SW 1271 (cell line): ENCODE measurements at places on chromosomes 13 and 19.
A peak's percentile ranks its signal among the peaks of the same experiment; 100 is the strongest.

DNA sequence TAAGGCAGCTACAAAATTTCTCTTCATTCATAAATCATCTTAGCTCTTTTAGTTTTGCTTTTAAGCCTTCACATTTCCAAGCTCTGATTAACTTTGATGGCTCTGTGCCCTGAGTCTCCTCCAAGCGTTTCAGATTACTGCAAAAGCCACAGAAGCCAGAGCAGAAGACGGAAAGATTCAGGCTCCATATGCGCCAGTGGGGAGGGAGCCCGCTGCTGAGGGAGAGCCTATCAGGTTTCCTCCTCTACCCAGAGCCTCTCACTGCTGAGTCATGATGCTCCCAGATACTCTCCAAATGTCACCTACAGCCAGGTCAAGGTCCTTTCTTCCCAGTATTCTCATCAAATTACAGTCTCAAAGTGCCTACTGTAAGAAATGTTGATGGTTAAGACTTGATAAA, 193.6 kb downstream of the RAP2A start:
- no peak for DNase-seq

- DNase-seq: no peak
These were observed 941 bp downstream of the DUS3L start for GRCh38 chr19:5789886-5790558.

GRCh38 chr19:56372281-56372680, 21.1 kb downstream of the ZNF582 start:
- no peak for DNase-seq

- no peak for DNase-seq
These were observed 31.5 kb downstream of the ERCC5 start for GRCh38 chr13:102877303-102877702.

- no peak for DNase-seq
These were observed 343.5 kb downstream of the UQCRFS1 start for GRCh38 chr19:28869459-28869858.

DNA sequence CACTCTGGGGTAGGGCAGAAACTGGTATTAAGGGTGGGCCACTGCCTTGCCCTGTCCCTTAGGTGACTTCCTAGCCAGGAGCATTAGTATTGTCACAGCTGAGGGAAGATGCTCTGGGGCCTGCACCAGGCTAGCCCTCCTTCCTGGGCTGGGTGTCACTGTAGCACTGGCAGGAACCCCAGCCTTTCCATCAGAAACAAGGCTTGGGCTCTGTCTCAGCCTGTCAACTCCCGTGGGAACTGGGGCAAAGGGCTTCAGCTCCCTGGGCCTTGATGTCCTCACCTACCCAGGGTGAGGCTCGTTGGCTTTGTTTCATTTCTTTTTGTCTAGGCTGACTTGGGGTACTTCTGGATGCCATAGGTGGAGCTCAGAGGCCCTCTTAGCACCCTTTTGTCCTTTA, 18.0 kb downstream of the PAF1 start:
- DNase-seq: no peak

DNA sequence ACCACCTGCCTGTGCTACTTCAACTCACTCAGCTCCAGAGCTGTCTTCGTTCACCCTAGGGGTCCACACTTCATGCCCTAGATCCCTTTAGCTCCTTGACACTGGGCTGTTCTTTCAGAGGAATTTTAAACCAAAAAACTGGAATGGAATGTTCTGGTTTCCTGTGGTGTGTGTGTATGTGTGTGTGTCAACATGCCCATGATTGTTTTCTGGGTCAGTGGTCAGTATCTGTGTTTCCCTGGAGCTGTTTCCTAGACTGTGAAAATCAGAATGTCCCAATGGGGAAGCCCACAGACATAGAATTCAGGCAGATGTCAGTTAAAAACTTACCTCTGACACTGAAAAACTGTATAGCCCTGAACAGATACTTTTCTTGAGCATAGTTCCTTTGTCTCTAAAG, 1.3 kb downstream of the PMIS2 start:
- DNase-seq: no peak

DNA sequence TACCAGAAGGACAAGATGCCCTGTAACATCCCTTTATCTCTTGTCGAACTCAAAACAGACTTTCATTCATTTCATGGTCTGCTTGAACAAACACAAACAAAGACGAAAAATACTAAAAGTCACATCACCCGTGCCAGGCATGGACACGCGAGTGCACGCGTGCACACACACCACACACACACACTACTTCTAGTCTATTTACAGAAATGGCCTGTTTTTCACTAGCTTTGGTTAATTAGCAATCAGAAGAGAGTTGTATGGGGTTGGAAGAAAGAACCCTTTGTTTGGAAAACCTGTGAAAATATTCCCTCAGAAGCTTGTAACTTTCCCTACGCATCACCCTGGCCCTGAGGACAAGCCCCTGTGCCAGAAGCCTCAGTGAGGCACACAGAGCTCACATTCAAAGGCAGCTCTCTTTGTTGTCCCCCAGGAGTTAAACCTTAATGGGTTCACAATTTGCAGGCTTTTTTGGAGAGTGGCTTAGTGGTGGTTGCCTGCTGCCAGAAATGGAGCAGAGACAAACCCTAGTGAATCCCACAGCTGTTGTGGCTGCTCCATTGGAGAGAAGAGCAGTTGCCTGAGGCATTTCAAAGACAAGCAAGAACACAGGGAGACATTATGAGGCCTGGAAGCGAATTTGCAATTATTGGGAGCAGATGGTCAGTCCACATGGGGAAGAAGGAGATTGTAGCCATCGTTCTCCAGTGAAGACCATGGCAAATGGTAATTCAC, 55.9 kb downstream of the STARD13 start:
- DNase-seq: no peak

DNA sequence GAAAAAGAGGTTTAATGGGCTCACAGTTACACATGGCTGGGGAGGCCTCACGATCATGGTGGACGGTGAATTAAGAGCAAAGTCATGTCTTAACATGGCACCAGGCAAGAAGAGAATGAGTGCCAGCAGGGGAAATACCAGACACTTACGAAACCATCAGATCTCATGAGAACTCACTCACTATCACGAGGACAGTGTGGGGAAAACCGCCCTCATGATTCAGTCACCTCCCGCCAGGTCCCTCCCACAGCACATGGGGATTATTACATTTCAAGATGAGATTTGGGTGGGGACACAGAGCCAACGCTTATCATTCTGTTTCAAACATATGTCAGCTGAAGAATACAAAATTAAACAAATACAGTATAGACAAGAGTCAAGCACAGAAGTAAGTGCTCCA, 165.1 kb downstream of the PCCA start:
- DNase-seq: no peak

DNA sequence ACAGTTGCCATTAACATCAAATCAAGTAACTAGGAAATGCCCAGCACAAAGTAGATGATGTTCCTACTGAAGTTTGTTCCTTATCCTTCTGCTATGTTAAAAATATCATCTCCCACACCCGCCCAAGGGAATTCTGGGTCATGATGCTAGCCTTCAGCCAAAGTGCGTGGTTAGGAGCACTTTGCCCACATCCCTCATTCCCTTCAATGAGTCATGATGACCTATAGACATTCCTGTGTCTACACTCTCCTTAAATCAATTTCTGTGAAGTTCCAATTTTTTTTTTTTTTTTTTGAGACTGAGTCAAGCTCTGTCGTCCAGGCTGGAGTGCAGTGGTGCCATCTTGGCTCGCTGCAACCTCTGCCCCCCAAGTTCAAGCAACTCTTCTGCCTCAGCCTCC, 17.0 kb downstream of the RXFP2 start:
- peak; percentile 51 for DNase-seq

DNA sequence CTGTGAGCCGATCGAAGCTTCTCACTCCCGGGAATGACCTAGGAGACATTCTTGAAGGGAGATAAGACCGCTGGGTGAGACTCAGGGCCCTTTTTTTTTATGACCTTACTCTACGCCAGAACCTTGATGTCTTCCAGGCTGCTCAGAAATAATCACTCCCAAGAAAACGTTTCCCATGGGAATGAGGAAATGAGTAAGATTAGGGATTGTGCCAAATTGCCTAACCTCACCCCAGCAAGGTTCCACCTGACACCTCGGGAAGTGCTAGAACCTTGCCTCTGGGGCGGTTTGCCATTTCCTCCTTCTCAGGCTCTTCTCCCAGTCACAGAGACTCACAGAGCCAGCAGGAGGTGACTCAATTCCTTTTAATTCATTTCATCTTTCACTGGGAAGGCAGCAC, 2.3 kb downstream of the SLC46A3 start:
- DNase-seq: peak; percentile 58

GRCh38 chr19:34066007-34066643, 106.2 kb upstream of the LSM14A start:
- no peak for DNase-seq

- no peak for DNase-seq
These were observed 35.2 kb downstream of the FAM216B start for GRCh38 chr13:42816538-42816937.

- peak; percentile 19 for DNase-seq
These were observed 8.9 kb upstream of the VN1R1 start for GRCh38 chr19:57465680-57466381.

GRCh38 chr19:42155796-42156195, 23.6 kb upstream of the POU2F2 start:
- no peak for DNase-seq

- no peak for DNase-seq
These were observed 63.1 kb downstream of the TM9SF2 start for GRCh38 chr13:99564386-99564785.

DNA sequence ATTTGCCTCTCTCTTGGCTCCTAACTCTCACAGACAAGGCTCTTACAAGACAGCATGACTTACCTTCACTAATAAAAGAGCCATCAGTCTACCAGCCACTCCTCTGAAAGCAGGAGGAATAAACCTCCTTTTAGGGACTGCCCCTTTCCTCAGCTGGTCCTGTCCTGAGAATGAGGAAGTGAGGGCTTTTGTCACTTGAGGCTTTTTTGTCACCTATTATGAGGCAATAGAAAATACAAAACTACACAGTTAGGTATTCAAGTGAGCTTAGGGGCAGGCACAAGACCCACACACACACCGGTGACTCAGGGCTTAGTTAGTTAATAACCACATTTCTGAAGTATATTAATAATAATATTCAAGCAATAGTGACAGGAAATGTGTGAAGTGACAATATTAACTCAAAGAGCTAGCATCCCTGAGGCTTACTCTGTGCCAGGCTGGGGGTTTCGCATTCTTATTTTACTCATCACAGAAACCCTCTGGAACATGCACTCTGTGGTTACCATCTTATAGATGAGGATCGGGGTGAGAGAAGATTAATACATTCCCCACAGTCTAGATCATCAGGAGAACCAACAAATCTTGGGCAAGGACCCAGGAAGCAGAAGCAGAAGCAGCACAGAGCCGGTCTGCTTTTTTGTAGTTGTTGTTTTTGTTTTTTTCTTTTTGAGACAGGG, 379.9 kb downstream of the LIG4 start:
- no peak for DNase-seq

- DNase-seq: no peak
These were observed 1.6 kb upstream of the ZBTB7A start for GRCh38 chr19:4068047-4068966.

DNA sequence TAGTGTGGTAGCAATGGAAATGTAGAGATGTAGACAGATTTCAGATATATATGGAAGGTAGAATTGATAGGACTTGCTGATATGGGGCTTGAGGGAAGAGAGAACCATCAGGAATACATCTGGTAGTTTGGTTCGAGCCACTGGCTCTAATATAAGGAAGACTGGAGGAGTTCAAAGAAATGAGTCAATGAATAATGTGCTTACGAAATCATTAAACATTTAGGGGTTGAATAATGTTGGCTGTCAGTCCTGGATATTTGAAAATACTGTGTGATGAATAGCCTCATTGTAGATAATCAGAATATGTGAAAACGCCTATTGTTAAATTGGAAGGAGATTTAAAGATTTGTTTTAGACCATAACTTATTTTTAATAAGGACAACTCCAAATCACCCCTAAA, 21.6 kb downstream of the SGCG start:
- DNase-seq: no peak

DNA sequence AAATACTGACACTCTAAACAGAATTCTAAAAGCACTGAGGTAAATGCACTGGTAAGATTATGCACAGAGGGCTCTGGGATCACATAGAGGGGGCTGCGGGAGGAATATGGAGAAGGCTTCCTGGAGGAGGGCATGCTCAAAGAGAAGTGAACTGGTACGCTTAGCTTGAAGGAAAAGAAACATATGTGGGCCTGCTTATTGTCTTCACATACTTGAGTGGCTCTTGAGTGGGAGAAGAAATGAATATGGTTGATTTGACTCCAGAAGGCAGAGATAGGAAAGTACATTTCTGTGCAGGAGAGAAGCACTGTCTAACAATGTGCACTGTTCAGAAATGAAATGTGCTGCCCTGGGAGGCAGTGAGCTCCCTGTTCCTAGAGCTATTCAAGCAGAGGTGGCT, 91.1 kb downstream of the KL start:
- DNase-seq: no peak

DNA sequence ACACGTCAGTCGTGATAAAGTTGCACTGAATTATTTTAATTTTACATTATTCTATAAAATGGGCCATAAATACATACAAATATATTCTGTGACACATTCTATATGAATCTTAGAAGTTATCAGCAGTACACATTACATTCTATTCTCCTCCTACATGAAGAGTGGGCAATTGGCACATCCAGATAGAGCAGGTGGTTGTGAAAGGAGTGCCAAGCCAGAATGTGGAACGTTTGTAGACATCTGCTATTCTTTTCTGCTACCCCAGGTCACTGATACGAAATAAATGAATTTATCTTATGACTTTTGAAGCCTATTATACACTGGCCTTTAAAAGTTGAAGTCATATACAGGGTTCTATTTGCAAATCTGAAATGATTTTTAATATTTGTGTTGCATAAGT, 373.2 kb downstream of the PCDH17 start:
- DNase-seq: no peak

DNA sequence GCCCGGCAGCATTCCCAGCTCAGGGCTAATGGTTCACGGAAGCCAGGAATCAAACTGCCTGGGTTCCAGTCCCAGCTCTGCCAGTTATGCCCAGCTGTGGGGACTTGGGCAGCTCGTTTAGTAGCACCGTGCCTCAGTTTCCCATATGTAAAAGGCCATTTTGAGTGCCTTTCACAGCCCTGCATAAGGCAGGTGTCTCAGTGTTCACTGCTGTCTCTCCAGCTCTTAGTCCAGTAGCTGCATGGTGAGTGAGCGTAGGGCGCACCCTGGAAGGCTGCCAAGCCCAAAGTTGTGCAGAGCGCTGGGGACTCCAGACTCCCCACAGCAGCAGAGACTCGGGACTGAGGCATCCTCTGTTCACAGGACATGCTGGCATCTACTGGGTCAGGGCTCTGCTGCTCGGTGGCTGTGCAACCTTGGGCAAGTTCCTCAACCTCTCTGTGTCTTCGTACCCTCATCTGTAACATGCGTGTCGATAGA, 5.5 kb downstream of the RPL28 start:
- no peak for DNase-seq

DNA sequence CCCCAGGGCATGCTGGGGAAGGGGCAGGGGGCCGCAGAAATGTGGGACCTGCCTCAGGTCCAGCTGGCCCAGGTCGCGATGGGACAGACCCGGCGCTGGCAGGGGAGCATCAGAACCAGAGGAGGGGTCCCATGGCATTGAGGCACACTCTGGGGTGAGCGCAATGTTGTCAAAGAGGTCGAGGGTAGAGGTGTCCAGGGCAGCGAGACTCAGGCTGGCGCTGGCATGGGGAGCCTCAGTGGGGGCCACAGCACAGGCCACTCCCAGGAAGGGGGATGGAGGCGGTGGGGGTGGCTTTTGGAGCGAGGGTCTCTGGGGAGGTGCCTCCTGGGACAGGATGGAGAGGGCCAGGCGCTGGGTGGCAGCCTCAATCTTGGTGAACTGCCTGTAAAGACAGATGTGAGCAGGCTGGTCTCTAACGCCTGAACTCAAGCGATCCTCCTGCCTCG, 944 bp downstream of the C19orf85 start:
- DNase-seq: no peak

- DNase-seq: no peak
These were observed 56.6 kb downstream of the SMARCA4 start for GRCh38 chr19:11017275-11018035.
